Mammary epithelial cell (primary cell): ENCODE measurements at places on chromosomes 3 and 15.

GRCh38 chr3:58012302-58012701 lies 4.1 kb downstream of the FLNB start:
- DNase-seq = no peak

- DNase-seq = no peak
Measured at GRCh38 chr3:151931171-151931570, 57.7 kb downstream of the SUCNR1 start.

GRCh38 chr3:158005391-158006100 lies 100.7 kb downstream of the SHOX2 start:
- DNase-seq = no peak

GRCh38 chr3:30686799-30687198 lies 80.4 kb downstream of the TGFBR2 start:
- no peak for DNase-seq

DNA sequence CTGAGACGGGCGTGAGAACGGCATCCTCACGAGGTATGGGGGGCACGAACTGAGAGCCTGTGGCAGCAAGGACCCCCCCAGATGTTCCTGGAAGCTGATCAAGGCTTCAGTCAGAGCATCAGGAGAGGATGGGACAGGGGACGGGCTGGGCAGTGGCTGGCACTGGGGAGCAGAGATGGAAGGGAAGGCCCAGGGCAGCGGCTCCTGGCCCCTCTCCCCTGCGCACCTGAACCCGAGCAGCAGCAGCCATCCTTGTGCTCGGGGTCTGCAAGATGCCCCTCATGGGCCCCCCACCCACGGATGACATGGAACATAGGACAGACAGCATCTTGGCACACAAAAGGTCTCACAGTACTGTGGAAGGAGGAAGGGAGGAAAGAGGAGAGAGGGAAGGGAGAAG lies 51.3 kb downstream of the DHX30 start:
- no peak for DNase-seq

DNA sequence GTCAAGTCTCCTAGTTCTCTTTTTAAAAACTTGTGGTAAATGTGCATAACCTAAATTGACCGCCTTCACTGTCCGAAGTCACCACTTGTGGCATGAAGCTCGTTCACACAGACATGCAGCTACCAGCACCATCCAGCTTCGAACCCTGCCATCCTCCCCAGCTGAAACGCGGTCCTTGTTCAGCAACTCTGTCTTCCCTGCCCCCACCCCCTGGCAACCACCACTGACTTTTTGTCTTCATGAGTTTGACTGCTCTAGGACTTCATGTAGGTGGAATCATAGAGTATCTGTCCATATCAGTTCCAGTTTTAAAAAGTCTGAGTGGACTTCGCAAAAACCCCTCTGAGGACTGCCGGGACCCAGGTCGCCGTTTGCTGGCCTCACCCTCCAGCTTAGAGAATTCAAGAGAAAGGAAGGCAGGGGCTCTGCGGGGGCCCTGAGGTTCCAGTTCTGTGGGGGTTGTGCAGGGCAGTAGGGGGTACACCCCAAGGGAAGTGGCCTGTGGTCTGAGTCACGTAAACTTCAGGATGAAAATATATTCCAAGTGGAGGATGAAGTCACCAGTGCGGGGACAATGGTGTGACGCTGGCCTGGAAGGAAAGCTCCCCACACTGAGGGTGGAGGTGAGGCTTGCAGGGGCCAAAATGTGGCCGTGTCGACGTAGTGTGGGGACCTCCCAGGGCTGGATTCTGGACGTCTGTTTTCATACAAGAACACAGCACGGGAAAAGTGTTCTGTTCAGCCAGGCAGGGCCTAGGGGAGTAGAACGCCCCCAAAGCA lies 67.6 kb downstream of the ABTB1 start:
- no peak for DNase-seq

DNA sequence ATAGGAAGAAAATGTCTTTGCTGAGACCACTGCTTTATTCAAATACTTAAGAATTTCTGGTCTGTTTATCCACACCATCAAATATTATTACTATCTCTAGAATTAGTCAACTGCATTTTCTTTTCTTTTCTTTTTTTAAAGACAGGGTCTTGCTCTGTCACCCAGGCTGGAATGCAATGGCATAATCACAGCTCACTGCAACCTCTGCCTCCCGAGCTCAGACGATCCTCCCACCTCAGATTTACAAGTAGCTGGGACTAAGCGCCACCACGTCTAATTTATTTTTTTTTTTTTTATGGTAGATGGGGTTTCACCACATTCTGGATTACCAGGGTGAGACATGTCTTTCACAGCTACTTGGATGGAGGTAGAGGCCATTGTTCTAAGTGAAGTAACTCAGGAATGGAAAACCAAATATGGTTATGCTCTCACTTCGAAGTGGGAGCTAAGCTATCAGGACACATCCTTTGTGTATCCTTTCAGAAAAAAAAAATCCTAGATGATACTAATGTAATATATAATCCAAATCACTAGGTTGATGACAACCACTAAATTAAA lies 52.8 kb downstream of the STAG1 start:
- DNase-seq = no peak

GRCh38 chr15:94203306-94203705 lies 28.1 kb upstream of the MCTP2 start:
- no peak for DNase-seq

- no peak for DNase-seq
Measured at GRCh38 chr3:66077973-66078372, 39.3 kb upstream of the MAGI1 start.

DNA sequence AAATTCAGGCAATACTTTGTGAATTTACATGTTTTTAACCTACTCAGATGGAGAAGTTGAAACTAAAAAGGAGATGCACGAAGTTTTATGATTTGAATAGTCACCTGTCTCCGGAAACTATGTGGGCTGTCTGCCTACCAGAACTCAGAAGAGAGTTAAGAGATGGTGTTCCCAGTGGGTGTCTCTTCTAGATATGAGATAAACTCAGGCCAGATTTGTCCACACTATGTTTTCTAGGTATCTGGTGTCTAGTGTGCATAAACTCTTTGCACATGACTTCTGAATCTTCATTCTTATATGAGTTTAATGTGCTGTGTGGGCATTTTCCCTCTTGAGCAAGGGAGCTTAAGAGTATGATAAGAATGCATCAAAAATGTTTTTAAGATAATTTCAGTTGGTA lies 222.8 kb downstream of the FOXP1 start:
- no peak for DNase-seq

DNA sequence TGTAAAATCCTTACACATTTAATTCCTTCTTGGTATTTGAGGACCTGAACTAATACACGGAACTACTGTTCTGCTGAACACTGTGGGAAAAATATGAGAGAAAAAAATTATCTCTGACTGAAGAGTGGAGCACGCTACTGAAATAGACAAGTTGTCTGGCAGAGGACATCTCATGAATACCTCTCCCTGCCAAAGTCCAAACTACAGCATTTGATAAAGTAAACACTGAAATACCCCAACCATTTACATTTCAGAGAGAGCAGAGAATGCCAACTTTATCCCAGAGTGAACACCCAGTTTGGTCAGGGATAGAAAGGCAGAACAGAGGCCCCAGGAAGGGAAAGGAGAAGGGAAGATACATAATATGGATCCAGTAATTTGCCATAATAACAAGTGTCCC lies 920.7 kb downstream of the SQOR start:
- no peak for DNase-seq

GRCh38 chr15:52206446-52206845 lies 15.3 kb upstream of the GNB5 start:
- DNase-seq = no peak

- DNase-seq = no peak
Measured at GRCh38 chr15:70385052-70385451, 287.3 kb upstream of the TLE3 start.

DNA sequence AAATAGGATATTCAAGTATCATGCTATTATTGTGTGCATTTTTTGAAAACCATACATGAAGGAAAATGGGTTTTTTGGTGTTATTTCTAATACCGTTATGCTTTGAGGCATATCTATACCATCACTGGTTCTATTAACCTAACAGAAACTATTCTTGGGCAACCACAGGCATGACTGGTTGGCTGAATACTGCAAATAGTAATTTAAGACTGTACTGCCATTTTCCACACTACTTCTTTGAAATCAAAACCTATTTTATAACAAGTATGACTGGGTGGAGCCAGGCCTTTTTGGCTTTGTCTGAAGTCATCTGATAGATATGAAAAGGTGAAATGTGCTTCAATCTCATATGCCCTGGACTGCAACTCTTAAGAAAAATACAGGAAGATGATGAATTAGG lies 115.1 kb downstream of the ULK4 start:
- DNase-seq = no peak

- no peak for DNase-seq
Measured at GRCh38 chr15:40955141-40955903, 2.1 kb downstream of the CHAC1 start.

DNA sequence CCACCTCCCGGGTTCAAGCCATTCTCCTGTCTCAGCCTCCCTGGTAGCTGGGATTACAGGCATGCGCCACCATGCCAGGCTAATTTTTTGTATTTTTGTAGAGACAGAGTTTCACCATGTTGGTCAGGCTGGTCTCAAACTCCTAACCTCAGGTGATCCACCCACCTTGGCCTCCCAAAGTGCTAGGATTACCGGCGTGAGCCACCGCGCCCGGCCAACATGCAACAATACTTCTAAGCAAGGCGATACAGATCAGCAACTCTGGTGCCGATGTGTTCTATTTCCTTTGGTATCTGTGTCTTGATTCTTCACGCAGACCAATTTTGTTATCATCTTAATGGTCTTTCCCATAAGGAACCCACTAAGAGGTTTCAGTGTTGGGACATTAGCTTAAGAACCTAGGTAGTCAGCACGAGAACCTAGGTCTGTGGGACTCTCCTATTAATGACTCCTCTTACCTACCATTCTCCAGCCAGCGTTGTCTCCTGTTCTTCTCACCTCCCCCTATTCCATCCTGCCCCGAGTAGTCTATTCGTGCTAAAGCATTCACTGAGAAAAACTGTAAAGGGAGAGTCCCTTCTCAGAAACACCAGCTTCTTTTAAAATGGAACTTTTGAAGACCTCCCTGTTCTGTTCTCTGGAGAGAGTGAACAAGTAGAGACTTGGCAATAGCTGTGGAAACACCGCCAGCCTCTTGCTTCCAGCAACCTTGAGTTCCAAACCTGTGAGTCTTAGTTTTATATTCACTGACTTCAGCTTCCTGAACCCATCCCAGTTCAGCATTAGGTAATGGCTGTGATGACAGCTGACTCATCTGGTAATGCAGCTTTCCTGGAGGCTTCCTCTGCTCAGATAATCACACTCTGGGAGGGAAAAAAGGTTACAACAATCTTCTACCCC lies 61.2 kb downstream of the TSC22D2 start:
- DNase-seq = peak; percentile 98

DNA sequence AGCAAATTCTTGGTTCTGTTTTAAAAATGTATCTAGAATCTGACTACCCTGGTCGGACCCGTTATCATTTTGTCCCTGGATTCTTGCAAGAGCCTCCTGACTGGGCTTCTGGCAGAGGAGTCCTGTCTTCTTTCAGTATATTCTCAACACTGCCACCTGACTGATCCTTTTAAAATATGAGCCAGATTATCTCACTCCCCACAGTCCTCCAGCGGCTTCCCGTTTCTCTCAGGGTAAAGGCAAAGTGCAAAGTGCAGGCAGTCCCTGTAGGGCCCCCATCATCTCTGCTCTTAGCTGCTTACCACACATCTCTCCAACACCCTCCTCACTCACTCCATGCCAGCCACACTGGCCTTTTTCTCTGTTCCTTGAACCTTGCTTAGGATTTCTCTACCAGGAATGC lies 28.4 kb downstream of the CRTC3 start:
- no peak for DNase-seq

DNA sequence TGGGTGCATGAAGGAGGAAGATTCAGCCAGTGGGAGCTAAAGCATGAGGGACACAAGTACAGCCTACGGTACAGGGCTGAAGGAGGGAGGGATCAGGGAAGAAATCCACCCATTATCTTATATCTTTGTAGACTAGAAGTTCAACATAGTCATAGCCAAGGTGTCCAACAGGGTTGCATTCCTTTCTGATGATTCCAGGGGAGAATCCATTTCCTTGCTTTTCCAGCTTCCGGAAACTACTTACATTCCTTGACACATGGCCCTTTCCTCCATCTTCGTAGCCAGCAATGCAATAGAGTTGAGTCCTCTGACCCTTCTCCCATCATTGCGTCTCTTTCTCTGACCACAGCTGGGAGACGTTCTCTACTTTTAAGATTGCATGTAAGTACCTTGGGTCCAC lies 471.0 kb upstream of the SEMA6D start:
- no peak for DNase-seq

DNA sequence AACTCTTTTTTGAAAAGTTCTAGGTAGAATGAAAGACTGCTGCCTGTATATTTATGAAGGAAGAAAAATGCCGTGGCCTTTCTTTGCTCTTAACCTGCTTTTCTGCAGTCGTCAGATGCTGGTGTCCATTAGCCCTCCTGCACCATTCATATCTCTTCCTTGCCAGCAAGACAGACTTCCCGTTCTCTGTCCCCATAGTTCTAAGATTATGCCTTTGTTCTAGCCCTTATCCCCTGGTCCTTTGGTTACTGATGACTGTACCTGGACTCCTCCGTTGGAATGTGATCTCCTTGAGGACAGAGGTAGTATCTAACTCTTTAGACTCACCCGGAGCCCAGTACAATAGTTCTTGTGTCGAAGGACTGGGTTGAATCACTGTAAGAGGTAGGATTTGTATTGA lies 16.8 kb downstream of the ABHD17C start:
- no peak for DNase-seq

GRCh38 chr15:91556926-91557325 lies 296.6 kb upstream of the SLCO3A1 start:
- no peak for DNase-seq

DNA sequence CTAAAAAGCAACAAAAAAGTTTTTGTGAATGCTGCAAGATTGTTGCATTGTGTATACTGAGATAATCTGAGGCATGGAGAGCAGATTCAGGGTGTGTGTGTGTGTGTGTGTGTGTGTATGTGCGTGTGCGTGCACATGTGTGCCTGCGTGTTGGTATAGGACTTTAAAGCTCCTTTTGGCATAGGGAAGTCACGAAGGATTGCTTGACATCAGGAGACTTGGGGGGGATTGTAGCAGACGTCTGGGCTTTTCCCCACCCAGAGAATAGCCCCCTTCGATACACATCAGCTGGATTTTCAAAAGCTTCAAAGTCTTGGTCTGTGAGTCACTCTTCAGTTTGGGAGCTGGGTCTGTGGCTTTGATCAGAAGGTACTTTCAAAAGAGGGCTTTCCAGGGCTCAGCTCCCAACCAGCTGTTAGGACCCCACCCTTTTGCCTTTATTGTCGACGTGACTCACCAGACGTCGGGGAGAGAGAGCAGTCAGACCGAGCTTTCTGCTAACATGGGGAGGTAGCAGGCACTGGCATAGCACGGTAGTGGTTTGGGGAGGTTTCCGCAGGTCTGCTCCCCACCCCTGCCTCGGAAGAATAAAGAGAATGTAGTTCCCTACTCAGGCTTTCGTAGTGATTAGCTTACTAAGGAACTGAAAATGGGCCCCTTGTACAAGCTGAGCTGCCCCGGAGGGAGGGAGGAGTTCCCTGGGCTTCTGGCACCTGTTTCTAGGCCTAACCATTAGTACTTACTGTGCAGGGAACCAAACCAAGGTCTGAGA lies 4.7 kb downstream of the BHLHE40 start:
- DNase-seq = peak; percentile 89

- no peak for DNase-seq
Measured at GRCh38 chr15:63909819-63910437, 76.2 kb upstream of the HERC1 start.

- no peak for DNase-seq
Measured at GRCh38 chr3:87625876-87626275, 349.5 kb upstream of the POU1F1 start.
